ENCODE measurements at places on chromosomes 12 and 14.

- DNase-seq: no peak
These were observed 63.5 kb downstream of the ST8SIA1 start for GRCh38 chr12:22271023-22271422.

- no peak for DNase-seq
These were observed 75.8 kb upstream of the CEP83 start for GRCh38 chr12:94535510-94535921.

- no peak for DNase-seq
These were observed 753.6 kb upstream of the STXBP6 start for GRCh38 chr14:25803386-25804018.

DNA sequence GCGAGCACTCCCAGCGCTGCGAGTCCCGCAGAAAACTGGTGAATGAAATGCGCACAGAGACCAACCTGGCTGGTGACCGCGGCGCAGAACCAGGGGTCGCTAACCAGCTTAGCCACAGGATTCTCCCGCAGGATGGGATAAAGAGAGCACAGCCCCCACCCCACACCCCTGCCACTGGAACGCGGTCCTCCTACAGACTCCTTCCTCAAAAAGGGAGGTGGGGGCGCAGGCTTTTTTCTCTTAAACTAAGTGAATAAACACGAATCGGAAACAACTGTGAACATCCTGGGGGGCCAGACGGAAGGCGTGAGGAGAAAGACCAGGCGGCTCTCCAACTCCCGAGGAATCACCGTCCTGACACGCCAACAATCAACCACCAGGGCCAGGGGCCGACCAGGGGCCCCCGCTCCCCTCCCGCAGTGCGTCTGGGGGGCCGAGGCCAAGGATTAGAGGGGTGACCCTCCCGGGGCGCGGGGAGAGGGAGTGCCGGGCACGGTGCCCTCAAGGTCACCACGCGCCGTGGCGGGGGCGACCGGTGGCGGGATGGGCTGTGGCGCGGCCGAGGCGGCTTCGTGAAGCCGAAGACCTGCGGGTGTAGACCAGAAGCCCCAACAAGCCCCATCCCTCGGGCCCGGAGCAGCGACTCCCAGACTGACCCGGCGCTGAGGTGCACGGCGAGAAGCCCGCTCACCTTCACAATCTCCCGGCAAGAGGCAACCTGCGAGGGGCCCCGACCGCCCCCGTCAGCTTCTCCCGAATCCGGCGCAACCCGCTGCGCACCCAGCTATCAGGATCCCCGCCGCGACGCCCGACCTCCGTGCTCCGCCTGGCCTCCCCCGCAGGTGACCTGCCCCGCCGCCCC, 704 bp downstream of the ATP2B1 start:
- no peak for DNase-seq

GRCh38 chr14:76305268-76305826, 70.6 kb upstream of the ESRRB start:
- DNase-seq: no peak

- DNase-seq: no peak
These were observed 8.0 kb downstream of the BAZ1A start for GRCh38 chr14:34867199-34867598.

DNA sequence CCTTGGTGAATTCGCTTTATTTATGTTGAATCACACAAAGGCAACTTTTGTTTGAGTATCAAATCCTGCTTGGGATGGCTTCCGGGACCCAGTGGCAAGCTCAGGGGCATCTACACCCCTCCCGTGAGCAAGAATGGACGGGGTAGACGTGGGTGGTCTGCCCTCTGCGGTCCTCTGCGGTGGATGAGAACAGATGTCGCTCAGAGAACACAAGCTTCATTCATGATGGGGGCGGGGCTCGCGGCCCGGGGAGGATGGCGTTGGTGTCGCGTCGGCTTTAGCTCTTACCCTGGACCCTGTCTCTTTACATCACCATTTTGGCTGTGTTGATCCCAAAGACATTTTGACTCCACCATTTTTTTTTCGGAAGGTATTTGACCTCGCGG, 158.5 kb upstream of the RTL1 start:
- no peak for DNase-seq

GRCh38 chr14:58354808-58355207, 40.9 kb upstream of the TOMM20L start:
- no peak for DNase-seq

DNA sequence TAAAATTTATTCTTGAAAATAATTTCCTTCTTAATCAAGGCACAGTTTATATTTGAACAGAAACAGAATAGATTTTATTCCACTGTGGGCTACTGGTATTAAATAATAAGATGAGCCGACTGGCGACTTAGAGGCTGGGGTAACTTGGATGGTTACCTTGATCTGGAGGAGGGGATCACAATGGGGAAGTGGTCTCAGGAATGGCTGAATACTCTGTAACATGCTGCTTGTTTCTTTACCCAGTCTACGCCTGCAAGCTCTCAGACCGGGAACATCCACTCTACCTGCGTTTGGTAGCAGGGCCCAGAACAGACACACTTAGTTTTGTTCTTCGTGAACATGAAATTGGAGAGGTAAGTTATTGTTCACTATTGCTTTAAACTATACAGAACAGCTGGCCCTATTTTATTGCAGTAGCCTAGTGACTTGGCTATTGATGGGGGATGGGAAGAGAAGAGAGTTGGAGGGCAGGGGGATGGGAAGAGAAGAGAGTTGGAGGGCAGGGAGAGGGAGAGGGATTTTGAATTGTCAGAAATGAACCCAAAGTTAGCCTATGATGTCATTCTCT, 67.9 kb downstream of the GNS start:
- no peak for DNase-seq

DNA sequence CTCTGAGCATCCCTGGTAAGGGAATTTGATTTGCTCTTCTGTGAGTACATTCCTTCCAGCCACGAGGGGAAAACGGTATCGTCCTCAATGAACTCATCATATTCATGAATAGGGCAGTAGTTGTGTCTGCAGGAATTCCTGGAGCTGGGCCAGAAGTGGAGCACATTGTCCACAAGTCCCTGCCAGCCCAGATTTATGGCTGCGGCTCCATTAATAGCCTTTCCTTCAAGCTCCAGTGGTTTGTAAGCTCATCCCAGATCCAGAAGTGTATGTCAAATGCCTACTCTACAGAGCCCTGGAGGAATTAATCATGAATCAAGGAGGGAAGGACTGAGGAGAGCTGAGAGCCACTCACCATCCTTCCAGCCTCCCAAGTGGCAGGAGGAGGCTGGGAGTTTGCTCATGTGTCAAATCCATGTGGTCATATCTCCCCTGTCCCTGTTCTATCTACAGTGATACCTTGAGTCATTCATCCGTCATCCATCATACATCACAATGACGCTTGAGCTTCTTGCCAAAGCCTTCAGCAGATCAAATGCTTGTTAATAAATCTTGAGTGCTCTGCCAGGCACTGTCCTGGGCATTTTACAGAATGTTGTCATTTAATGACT, 65.5 kb downstream of the SVOP start:
- no peak for DNase-seq

- no peak for DNase-seq
These were observed 117.0 kb upstream of the DYRK2 start for GRCh38 chr12:67531501-67531900.

DNA sequence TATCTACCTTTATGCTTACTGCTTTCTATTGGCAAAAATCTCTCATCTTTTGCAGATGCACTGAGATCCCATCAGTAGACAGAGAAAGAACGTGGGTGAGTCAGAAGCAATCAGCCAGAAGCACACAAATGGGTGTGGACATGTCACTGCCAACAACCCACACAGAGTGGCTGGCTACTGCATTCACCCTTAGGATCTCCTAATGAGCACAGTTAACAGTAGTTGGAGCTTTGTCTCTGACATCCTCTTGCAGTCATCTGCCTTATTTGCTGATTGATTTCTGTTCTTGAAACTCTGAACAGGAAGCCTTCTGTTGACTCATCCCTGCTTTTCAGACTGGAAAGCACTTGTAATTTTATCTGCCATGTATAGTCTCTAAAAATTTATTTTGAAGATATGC, 117.2 kb downstream of the RGS6 start:
- no peak for DNase-seq

DNA sequence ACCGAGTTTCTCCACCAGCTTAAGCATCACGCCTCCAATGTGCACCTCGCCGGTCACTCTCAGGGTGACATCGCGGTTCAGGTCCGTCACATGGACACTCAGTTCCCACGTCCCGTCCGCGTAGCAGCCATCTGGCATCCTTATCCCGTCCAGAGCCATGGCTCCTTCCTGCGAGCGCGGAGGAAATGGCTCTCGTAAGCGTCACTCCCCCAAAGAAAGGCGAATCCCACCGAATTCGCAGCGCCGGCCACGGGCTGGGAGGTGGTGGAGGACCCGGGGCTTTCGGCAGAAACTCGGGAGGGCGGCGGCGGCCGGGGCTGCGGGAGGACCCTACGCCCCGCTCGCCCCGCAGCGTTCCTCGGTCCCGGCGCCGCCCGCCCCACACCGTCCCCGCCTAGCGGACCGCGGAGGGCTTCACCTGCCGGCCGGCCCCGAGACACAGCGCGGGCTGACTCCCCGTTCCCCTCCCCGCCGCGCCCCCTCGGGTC, 396 bp downstream of the FERMT2 start:
- DNase-seq: peak; percentile 49

DNA sequence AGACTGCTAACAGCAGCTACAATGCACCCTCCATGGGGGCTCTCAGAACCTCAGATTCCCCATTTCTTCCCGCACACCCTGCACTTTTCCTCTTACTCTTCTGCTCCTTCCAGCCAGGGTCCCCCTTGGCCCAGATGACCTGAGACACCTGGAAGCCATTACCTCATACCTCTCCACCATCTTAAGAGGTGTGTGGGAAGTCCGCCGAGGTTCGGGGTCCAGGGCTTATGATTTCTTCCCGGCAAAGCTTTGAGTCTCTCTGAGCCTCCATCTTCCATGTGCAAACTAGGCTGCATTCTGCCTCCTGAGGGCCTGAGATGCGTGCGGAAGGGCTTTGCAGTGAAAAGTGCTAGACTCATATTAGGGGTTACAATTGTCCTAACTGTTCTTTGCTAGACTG, 5.3 kb downstream of the GSC start:
- DNase-seq: no peak

- DNase-seq: no peak
These were observed 488.0 kb upstream of the STXBP6 start for GRCh38 chr14:25537846-25538455.

DNA sequence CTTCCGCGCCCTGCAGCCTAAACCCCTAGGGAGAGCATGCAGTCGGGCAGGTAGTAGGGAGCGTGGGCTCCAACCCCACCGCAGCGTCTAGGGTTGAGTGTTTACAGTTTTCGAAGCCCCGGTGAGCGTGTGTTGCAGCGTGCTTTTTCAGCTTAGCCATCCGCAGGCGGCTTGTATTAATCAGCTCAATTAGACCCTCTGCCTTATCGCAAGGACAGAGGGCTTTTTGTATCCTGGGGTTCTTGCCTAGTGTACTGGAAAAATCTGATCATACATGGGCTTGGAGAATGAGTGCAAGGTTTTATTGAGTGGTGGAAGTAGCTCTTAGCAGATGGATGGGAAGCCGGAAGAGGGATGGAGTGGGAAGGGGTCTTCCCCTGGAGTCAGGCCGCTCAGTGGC, 44.4 kb upstream of the GNG2 start:
- no peak for DNase-seq

DNA sequence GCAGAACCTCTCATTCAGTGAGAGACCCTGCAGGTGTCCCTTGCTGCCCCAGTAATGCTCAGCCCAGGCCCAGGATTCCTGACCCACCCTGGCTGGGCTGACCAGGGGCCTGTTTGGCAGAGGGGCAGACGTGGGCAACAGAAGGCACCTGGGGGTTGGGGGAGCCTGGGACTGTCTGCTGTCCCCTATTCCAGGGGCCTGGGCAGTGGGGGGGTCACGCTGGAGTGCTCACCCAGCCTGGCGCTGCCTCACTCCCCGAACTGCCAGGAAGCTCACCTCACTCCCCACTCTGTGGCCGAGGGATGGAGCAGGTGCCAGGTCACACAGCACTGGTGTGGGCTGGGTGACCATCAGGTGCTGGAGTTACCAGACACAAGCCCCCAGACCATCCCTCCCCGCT, 22.6 kb upstream of the NUDT14 start:
- DNase-seq: no peak

DNA sequence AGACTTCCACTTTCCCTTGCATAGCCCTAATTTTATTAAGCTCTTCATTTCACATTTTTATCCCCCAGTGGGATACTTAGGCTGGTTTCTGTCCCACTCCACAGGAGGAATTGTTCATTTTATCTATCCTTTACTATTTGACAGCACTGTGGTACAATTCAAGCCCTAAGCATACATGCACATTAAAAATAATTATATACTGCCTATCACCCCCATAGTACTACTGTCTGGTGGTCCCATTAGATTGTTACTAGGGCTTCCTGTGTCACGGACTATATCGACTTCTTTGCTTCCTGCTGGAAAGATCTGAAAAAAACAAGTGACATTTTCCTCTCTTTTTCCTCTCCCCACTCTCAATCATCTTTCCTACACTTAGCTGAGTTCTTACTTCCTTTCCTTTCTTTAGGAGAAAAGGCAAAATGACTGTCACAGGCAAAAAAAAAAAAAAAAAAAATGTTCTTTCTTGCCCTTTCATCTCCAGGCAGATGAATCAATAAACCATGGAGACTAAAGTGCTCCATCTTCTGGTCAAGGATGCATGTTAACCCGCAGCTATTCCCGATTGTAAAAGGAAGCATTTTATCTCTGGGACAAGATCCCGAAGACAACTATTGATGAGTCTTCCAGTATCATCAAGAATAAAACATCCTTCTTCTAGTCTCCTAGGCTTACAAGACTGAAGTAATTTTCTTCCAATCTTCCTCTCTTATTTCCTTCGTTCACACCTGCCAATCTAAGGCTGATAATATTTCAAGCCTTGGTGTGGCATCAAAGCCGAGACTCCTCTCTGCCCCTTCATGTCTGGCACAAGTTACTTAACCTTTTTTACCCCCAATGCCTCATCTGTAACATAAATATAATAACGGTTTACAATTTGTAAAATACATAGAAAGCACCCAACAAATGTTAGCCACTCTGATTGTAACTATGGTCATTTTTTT, 94.4 kb upstream of the PLEKHG7 start:
- DNase-seq: no peak

- DNase-seq: no peak
These were observed 156.3 kb downstream of the NUBPL start for GRCh38 chr14:31717294-31718085.

- no peak for DNase-seq
These were observed 124.1 kb downstream of the STXBP6 start for GRCh38 chr14:24925771-24926374.

DNA sequence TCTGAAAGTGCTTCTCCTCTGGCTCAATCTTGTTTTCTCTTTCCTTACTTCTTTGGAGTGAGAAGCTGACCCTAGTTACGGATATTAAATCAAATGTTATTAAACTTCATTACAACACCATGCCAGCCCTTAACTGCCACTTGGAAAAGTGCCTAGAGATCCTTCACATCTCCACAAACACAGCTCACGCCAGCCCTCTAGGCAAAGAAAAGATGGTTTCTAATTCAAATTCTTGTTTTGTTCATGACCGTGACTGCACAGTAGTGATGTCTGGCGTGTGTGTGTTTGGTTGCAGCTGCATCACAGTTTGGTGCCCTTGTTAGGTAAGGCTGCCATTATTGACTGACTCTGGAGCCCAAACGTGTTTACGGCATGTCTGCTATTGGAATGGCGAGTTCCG, 113.0 kb downstream of the BEGAIN start:
- no peak for DNase-seq

- no peak for DNase-seq
These were observed 105.3 kb upstream of the FOXG1 start for GRCh38 chr14:28661171-28661772.
